ENCODE measurements at places on chromosomes 6 and 20.

- peak; percentile 98 for DNase-seq
Observed at GRCh38 chr20:34111702-34112599, at the start of gene EIF2S2. Gene EIF2S2, minus strand, starts transcription at chr20:34112243. Its CDS starts 133 bp downstream, at chr20:34112110.

- no peak for DNase-seq
Observed at GRCh38 chr6:31179042-31179386, 8.5 kb upstream of the POU5F1 start.

GRCh38 chr20:25037288-25038102 lies 20.4 kb downstream of the ACSS1 start:
- DNase-seq: no peak

DNA sequence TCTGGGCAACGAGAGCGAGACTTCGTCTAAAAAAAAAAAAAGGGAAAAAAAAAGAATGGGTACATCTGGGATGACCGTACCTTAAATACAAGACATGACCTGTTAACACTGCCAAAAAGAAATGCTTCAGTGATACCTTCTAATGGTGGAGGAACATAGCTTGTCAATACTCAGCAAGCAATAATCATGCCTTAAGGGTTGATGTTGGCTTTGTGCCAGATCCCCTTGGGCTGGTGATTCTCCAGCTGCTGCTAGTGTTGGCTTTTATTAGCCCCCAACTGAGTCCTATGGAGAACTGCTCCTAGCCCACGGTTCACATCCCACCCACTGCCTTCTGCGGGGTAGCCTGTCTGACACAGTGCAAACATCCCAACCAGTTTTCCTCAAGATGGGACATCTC lies 134.9 kb downstream of the PLCB1 start:
- DNase-seq: no peak

GRCh38 chr6:31058128-31058894 lies 48.0 kb downstream of the MUC22 start:
- DNase-seq: no peak

GRCh38 chr6:32112431-32112980 lies 3.4 kb upstream of the TNXB start:
- peak; percentile 93 for DNase-seq

- DNase-seq: no peak
Observed at GRCh38 chr20:16040742-16041141, 532.5 kb downstream of the KIF16B start.

All from right hindlimb (tissue), 1 donor.